ENCODE measurements at places on chromosomes 3 and 15.

- DNase-seq: no peak
Observed at GRCh38 chr3:20421-20820, 176.1 kb upstream of the CHL1 start.

GRCh38 chr3:184227481-184227935 lies 1.9 kb upstream of the VWA5B2 start:
- DNase-seq: peak; percentile 43

- no peak for DNase-seq
Observed at GRCh38 chr3:119781330-119782198, at the start of gene NR1I2. TSS of gene NR1I2 (plus strand) at chr3:119782101.

DNA sequence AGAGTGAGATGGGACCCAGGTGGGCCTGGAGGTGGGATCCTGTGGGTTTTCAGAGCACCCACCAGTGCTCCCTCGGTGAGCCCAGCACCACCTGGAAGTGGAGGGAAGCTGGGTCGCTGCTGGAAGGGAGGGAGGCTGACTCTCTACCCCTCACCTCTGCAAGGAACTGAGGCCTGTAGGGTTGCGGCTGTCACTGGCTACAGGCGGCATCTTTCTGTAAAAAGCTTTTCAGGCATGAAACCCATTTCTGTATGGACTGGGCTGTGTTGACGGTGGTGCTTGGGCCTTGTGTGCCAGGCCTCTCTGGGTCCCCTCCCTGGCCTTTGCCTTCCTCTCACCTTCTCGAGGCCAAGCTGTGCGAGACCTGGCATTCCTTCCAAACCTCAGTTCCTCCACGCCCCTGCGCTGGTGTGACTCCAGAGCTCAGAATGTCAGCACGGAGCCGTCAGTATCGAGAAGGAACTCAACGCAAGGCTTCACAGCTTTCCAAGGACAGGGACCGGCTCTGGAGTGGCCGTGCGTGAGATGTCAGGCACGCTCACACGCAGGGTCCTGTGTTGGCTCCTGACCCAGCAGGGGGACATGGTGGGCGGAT lies 16.6 kb downstream of the ABTB1 start:
- no peak for DNase-seq

- no peak for DNase-seq
Observed at GRCh38 chr3:158085358-158085757, 20.9 kb downstream of the SHOX2 start.

- no peak for DNase-seq
Observed at GRCh38 chr3:71563827-71564226, 19.7 kb downstream of the FOXP1 start.

DNA sequence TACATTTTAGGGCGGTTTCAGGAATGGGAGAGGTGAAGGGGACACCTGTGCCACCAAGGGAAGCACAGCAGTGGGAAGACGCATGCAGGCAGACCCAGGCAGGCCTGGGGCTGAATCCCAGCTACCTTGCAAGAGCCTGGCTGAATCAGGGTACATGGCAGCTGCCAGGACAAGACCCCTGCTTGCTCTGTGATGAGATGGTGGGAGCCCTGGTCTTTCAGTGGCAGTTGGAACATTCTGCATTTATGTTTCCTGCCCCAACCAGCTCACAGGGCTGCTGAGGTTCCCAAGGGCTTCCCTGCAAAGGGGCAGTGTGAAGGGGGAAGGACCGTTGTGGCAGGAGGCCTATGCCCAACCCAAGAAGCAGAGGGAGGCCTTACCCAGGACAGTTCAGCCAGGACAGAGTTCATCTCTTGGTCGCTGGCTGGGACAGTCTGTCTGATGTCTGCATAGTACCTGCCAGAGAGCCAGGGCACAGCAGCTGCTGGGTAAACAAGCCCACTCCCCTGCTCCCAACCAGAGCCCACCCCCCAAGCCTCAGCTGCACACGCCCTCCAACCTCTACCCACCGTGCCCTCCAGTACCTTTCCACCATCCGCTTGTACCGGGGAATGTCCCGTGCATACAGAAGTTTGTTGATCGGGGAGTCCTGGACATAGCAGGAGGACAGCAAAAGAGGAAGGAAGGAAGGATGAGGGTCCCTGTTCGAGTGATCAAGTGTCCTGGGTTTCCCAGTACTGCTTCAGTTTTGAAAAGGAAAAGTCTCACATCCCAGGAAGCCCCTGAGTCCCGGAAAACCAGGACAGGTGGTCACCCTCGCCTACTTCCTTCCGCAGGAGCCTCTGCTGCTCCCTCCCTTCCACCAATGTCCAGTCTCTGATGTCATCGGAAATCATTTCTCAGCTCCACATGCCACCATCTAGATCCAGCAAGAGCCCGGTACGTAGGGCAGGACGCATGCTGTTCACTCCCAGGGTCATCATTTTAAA lies 23.1 kb downstream of the PLXNB1 start:
- no peak for DNase-seq

GRCh38 chr3:14082108-14082657 lies 42.5 kb downstream of the CHCHD4 start:
- DNase-seq: no peak

GRCh38 chr15:68644083-68644904 lies 65.5 kb downstream of the CORO2B start:
- DNase-seq: peak; percentile 21

DNA sequence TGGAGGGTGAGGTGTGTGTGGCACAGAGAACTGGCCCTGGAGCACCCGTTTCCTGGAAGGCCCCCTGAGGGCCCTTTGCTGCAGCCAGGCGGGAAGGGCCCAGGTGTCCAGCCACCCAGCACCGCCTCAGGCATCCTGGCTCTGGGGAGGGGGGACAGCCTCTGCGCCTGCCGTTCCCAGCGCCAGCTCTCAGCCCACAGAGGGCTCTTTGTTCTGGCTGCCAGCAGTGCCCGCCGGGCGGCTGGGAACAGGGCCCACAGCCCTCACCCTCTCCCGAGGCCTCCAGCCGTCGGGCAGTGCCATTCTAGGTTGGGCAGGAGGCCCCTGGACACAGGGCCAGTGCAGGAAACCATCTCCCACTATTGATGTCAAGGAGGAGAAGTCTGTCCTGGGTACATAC lies 8.3 kb downstream of the SLC38A3 start:
- DNase-seq: no peak

GRCh38 chr15:100131321-100132224 lies 210.2 kb downstream of the ADAMTS17 start:
- DNase-seq: no peak

- DNase-seq: no peak
Observed at GRCh38 chr3:55969634-55970033, 482.5 kb upstream of the WNT5A start.

- DNase-seq: no peak
Observed at GRCh38 chr3:60803216-60804173, 447.8 kb downstream of the FHIT start.

GRCh38 chr15:99486371-99487336 lies 79.1 kb upstream of the MEF2A start:
- DNase-seq: no peak

DNA sequence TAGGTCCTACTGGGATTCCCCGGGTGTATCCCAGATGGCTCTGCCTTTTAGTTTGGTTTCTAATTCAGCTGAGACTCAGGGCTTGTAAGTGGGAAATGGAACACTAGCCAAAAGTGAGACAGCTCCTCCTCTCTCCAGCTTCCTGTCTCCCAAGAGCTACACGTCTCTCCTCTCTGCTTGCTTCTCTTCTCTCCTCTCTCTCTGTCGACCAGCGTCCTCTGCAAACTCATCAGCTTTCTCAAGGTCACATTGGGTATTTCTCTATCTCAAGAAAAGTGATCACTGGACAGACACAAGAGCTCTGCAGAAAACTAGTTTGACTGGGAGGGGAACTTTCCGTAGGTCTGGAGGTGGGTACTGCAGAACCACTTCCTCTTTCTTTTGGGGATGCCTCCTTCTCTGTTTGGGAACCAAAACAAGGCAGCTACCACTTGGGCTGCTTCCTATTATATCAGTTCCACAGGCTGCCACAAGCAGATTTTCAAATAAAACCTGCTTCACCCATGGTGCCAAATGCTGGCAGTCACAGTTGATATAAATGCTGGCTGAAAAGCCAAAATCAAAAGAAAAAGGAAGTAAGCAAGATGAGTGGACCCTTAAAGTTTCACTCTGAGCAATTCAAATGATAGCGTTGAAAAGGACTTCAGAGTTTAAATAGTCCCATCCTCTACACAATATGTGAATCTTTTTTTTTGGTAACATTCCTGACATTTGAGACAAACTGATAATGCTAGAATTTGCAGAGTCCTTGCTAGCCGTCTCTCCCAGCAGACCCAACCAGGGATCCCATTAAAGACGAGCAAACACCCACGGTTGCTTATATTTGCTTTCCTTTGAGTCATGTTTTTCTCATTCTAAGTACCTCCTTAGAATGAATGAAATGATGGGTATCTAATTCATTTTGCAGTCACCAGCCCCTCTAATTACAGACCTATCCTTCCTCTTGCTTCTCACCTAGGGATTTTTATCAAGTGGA lies 7.2 kb upstream of the DYNC1LI1 start:
- DNase-seq: no peak

GRCh38 chr15:61070111-61070901 lies 158.8 kb downstream of the RORA start:
- no peak for DNase-seq

- DNase-seq: no peak
Observed at GRCh38 chr3:13011573-13012220, 61.5 kb downstream of the IQSEC1 start.

DNA sequence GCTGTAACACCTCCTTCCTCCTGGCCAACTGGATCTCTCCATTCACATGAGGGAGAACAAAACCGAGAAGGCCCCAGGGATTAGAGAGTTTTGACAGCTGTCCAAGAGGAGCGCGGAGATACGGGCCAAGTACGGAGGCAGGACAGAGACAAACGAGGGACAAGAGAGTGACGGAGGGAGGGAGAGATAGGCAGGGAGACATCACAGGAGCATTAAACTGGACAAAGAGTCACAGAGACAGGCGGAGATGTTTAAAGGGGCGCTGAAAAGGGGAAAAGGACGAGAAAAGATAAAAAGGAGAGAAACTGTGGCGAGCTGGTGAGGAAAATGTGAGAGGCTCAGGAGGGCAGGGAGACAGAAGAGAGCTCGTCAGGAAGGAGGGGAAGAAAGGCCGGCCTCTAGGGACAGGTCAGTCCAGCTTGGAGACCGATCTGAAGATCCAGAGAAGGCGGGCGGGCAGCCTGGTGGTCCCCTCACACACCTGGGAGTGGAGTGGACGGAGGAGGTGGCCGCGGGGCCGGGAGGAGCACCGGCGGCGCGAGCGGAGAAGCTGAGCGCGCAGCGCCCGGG lies 40.5 kb upstream of the ROPN1 start:
- peak; percentile 47 for DNase-seq

All from SW 1271 (cell line).